ENCODE measurements at places on chromosomes 4 and X.

DNA sequence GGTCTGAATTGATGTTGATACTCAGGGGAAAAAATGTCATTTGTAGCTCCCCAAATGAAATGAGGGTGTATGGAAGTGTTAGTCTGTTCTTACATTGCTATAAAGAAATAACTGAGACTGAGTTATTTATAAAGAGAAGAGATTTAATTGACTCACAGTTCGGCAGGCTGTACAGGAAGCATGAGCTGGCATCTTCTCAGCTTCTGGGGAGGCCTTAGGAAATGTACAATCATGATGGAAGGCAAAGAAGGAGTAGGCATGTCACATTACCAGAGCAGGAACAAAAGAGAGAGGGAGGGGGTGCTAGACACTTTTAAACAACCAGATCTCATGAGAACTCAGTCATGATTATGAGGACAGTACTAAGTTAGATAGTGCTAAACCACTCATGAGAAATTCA, 1199.9 kb upstream of the DIAPH2 start:
- no peak for DNase-seq

DNA sequence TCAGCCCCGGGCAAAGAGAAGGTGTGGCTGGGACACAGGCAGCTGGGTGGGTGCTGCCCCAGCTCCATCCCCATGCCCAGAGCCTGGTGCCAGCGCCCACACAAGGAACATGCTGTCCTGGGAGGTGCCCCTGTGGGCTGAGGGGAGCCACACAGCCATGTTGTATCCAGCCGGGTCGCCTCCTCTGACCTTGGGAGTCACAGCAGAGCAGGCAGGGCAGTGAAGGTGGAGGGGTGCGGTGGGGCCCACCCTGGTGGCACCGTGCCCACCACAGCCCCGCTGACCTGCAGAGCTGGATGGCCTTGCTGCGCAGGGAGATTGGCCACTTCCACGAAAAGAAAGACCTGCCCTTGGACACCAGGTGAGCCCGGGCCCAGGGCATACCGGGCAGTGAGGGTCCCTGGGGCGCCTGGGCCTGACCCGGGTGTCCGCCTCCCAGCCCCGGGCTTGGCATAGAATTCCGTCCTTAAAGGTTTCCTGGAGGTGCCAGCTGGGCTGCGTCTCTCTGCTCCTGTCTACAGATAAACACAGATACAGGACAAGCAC, 18.7 kb upstream of the ADD1 start:
- DNase-seq = no peak

DNA sequence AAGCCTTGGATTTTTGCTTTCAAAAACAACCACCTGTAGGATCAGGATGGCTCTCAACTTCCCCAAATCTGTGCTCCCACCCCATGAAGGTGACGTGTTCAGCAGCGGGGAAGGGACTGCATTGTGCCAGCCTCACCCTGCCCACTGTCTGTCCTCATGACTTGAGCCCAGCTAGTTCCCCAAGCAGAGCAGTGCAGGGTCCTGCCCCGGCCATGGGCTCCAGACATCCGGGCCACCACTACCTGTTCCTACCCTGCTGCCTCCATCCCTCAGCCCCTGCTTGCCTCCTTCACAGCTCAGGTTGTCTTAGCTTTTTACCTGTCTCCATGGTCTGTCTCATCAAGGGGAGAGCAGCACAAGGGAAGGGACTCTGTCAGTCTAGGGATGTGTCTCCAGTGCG, 11.4 kb upstream of the MAP9 start:
- DNase-seq = no peak

GRCh38 chrX:79139446-79139845, 5.0 kb upstream of the GPR174 start:
- no peak for DNase-seq
